Forelimb muscle (tissue), 1 donor: ENCODE measurements at places on chromosomes 4 and X. TPM values are rescaled to one million over a fixed set of nuclear protein-coding genes. Genes with fewer than 3 reads are reported as not detected.

The CFAP47 gene
- polyA plus RNA-seq, result not detected

The AVPR2 gene
- polyA plus RNA-seq, result 1.1 TPM

The RHOXF2 gene
- 0.09 TPM for polyA plus RNA-seq

The GUCY2F gene
- not detected for polyA plus RNA-seq

The RAB9B gene
- 35.1 TPM for polyA plus RNA-seq

The DUX4 gene
- polyA plus RNA-seq, result 1.2 TPM

The CT83 gene
- polyA plus RNA-seq, result not detected

The PDGFRA gene
- polyA plus RNA-seq, result 62.7 TPM

The FOXP3 gene
- polyA plus RNA-seq, result 0.35 TPM

The F11 gene
- not detected for polyA plus RNA-seq

The MTNR1A gene
- polyA plus RNA-seq, result not detected

The AMBN gene
- not detected for polyA plus RNA-seq

The IL13RA2 gene
- 0.25 TPM for polyA plus RNA-seq

DNA sequence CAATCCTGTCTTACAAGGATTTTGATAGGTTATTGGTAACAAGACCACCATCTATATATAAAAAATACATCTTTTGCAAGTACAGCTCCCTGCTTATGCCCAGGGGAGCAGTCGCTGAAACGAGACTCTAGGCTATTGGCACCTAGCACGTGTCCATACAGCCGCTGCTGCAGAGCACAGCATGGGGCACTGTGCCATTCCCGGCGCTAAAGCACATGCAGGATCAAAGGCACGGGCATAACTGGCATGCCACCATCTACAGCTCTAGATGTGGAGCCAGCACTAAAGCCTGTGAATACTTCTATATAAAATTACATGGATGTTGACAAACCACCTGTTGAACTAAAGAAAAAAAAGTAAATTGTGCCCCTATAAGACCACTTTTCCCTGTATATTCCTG, 144.8 kb downstream of the COL25A1 start:
- no peak for DNase-seq

- no peak for DNase-seq
These were observed 24.1 kb downstream of the ANK2 start for GRCh38 chr4:113073451-113074005.

- DNase-seq, result no peak
These were observed 313.2 kb downstream of the PACRGL start for GRCh38 chr4:21013501-21013900.

DNA sequence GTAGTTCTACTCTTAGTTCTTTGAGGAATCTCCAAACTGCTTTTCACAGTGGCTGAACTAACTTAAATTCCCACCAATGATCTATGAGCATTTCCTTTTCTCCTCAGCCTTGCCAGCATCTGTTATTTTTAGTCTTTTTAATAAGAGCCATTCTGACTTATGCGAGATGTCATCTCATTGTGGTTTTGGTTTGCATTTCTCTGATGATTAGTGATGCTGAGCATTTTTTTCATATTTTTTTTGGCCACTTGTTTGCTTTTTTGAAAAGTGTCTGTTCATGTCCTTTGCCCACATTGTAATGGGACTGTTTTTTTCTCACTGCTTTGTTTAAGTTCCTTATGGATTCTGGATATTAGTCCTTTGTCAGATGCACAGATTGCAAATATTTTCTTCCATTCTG, 21.5 kb upstream of the PHKA1 start:
- DNase-seq, result no peak

GRCh38 chrX:110276778-110277177, 41.1 kb downstream of the AMMECR1 start:
- no peak for DNase-seq

GRCh38 chr4:186132577-186133242, 28.2 kb downstream of the FAM149A start:
- DNase-seq, result no peak

GRCh38 chr4:165738571-165738970, 134.5 kb upstream of the TLL1 start:
- DNase-seq, result no peak

GRCh38 chrX:48578661-48579128, 4.4 kb downstream of the RBM3 start:
- no peak for DNase-seq

DNA sequence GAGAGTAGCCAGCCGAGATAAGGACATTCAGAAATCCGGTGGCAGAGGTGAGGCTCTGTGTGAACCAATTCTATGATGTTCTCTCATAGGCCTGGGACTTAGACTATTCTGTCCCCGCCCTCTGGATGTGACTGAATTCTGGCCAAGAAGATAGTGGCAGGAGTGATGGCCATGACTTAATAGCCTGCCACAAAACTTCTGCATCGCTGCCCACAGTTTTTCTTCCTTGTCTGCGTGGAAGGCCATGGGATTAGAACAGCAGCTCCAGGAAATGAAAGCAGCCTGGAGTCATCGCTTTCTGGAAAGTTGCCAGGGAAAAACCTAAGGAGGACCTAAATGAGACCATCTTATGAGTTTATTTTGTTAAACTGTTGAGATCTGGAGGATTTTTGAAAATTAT, 134.7 kb downstream of the F11 start:
- DNase-seq, result no peak

DNA sequence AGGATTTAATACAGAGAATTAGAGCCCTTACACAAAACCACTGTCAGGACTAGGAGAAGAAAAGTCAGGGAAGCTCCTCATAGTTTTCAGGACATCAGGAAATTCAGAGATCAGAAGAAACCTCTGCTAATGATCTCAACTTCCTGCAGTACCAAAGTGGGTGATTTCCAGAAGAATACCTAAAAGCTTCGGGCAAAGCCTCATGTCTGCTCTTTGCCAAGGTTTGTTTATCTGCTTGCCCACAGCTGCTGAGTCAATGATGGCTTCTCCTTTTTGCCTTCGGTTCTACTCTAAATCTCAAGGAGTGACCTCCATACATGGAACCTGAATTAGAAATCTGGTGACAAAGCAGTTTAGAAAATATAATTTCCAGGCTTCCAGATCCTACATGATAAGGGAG, 68.4 kb downstream of the USP38 start:
- DNase-seq, result no peak

DNA sequence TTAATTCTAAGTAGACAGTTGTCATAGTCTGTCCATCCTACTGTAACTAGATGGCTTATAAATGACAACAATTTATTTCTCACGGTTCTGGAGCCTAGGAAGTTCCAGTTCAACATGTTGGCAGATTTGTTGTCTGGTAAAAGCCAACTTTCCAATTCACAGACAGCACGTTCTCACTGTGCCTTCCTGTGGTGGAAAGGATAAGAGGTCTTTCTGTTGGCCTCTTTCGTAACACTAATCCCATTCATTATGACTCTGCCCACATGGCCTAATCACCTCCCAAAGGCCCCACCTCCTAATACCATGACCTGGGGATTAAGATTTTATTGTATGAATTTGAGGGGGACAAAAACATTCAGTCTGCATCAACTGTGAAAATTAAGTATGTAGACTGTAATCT, 83.2 kb downstream of the GALNTL6 start:
- no peak for DNase-seq

- no peak for DNase-seq
These were observed 126.8 kb downstream of the PAPSS1 start for GRCh38 chr4:107593230-107593629.

DNA sequence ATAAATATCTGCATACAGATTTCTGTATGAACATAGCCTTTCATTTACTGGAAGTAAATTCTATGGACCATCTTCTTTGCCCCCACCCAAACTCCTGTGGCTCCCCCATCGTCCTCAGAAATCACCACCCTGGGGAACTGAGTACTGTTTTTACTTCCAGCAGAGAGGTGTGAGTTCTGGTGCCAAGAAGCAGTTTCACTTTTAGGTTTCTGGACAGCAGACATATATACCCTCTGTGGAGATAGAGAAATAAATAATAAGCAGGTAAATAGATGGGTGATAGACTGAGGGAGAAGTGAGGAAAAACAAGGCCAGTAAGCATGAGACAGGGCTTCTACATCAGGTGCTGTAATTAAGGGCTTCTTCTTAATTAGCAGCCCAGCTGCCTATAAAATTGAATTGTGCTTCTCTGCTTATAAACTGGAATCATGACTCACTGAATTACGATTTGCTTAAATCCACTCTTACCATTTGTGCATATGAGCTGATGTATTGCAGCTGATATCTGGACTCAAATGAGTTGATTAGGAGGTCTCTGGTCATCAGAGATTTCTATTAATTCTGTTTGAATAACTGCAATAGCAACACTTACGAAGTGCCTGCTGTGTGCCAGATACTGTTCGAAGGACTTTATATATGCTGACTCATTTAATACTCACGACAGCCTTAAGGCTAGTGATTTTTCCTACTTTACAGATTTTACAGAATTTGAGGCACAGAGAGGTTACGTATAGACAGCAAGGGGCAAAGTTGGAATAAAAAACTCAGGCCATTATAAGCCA, 60.8 kb upstream of the DHX15 start:
- no peak for DNase-seq

DNA sequence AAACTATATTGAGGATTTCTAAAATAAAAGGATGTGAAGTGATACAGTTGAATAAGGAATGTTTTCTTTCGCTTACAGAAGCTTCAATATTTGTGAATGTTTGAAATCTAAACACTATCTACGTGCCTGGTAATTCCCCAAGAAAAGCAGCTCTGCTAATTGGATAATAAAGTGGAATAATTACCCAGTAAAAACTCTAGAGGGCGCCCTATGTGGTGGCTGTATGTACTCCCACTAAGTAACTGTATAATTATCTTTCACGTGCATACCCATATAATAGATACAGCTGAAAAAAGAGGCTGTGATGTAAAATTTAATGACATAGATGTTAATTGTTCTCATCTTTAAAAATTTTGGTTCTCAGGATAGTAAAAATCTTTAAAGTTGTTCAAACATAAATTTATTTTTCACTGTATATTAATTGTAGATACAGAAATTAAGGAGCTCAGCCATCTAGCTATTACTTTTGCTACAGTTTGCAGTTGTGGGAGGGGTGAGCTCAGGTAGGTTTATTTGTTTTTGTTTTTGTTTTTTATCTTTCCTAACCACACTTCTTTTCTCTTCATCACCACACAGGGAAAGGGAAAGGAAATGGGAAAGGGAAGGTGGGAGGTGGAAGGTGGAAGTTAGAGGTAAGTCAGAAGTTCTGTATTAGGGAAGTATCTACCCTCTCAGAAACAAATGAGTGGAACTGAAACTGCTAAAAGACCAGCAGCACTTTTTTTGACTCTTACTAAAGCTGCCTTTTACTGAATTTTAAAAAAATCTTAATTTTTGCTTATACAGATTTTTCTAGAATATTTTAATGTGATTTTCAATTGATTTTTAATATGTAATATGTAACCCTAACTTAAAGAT, 151.7 kb upstream of the RPS6KA6 start:
- DNase-seq, result no peak

DNA sequence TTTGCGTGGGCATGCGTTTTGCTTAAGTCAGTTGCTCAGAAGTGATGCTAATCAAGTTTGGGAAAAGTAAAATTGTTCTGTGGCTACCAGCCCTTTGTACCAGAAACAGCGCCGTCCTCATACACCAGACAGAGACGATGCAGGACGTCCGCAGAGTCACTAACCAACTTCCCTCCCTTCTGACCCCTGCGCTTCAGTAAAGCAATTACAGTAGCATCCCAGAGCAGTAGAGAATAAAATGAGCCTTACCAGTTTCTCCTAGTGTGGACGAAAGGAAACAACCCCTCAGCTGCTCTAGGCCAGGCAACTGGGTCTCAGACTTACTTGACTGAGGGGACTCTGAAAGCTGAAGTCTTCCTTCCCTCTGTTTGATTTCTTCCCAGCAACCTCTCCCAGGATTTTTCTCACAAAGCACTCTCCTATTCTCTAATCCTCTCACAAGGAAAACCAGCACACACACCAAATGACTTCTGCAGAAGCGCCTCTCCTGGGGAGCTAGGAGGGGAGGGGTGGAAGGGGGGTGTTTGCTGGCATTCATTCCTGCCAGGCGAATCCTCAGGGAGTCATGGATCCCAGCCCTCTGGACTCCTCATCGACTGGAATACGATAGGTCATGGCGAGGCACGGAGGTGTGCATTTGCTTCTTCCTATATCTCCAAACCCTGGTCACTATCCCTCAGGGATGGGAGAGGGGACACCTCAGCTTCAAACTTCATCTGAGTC, 56.0 kb upstream of the MID1 start:
- no peak for DNase-seq

DNA sequence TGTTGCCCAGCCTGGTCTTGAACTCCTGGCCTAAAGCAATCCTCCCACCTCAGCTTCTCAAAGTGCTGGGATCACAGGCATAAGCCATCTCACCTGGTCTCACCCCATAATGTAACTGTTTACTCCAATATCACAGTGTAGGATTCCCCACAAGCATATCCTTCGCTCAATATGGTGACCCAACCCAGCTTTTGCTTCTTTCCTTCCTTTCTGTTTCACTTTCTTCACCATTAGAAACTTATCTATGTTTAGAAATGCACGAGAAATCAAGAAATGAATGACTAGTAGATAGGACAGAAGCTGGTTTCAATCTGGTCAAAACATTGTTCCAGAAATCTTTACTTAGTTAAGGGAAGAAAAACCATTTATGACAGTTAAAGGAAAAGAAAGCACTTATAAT, 18.9 kb downstream of the TSPAN5 start:
- DNase-seq, result no peak
